Cardiac muscle cell (in vitro differentiated cells and primary cell): ENCODE measurements at places on chromosomes 4 and X. TPM values are rescaled to one million over a fixed set of nuclear protein-coding genes. Genes with fewer than 3 reads are reported as not detected.

GRCh38 chr4:128913228-128913627 is 103.7 kb downstream of the JADE1 start:
- no peak for DNase-seq

The SMR3B gene
- total RNA-seq: not detected in 2 replicates

DNA sequence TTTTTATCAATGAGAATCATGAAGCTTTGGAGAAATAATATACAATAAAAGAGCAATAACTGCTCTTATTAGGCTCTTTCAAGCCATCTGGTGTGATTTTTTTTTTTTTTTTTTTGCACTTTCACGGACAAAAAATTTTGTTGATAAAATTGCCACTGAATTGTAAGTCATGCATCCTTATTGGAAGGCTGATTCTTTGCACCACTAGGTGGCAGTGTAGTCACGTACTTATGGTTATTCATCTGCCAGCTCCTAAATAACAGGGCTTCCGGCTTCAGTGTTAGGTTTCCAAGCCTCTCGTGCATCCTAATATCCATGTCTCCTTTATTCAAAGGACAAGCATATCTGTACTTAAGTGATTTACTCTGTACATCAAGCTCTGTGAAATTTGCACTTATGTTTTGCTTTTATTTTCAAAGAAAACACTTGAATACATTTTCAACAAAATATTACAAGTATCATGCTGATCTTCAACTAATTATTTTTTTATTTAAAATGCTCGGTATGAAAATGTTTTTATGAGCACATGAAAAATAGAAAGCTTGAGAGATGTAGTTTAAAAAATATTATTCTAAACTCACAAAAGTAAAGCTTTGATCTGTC is 1578.3 kb upstream of the TENM3 start:
- peak; percentile 91 for DNase-seq

DNA sequence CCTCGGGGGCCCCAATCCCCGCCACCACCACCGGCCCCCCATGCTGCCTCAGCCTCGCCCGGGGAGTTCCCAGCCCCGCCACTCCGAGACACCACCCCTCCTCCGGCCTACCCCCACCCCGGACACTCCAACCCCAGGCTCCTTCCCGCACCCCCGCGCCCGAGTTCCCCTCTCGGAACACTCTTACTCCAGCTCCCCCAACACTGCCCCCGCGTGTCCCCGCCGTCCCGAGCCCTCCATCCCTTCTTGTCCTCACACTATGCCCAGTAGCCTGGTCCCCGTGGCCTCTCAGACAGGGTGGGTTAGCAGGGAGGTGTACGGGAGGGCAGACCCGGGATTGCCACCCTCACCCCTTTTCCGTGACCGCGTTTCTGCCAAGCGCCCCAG is 276.1 kb downstream of the BCOR start:
- DNase-seq: no peak

DNA sequence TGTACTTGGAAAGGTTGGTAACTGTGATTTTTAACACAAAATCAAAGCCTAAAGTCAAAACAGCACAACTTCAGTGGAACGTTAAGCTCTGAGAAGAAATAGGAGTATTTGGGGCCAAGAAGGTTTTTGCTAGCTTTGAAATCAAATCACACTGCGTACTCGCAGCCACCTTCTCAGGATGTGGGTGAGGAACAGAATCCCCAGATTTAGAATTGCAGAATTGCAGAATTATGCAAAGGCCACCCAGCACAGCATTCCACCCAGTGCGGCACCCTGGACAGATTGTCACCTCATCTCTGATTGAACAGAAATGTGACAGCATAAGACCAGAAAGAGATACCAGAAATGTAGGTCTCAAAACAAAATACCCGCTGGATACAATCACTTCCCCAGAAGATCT is 181.1 kb downstream of the DHX15 start:
- no peak for DNase-seq

DNA sequence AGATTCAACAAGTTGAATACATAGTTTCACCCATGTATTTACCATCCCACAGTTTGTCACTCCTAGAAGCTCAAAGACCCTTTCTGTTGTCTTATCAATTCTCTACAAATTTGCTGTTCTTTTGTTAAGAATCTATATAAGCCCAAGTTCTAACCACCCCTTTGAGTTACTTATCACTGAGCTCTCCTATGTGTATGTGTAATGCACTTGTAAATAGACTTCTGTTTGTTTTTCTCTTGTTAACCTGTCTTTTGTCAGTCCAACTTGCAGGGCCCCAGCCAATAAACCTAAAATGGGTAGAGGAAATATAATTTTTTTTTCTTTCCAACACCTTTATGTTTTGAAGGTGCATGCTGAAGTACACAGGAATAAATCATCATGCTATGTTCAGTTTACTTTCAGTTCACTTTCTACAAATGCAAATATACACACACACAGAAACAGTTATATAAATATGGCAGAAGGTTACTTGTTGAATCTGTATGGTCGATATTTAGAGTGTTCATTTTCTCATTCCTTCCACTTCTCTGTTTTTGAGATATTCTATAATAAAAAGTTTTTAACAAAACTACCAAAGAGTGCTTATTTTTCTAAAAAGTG is 22.3 kb upstream of the CLOCK start:
- no peak for DNase-seq

DNA sequence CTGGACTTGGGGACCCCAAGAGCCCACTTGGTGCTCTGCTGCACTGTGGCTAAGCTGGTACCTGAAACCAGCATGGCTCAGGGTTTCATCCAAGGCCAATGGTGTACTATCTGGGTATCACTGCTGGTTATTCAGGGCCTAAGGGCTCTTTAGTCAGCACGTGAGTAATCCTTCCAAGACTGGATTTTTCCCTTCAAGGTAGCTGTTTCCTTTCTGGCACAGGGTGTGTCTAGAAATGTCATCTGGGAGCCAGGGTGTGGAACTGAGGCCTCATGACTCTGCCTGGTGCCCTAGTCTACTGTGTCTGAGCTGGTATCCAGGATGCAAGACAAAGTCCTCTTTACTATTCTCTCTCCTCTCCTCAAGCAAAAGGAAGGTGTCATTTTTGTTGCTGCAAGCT is 99.0 kb upstream of the QRFPR start:
- no peak for DNase-seq

The NR3C2 gene
- 0.56 and 2.5 TPM in 2 replicates for total RNA-seq

- DNase-seq: peak; percentile 12
Observed at GRCh38 chr4:125393825-125394224, 79.1 kb downstream of the FAT4 start.

The SERPINA7 gene
- total RNA-seq: not detected in 2 replicates

- DNase-seq: no peak
Observed at GRCh38 chrX:124023838-124024238, 62.3 kb downstream of the STAG2 start.

- no peak for DNase-seq
Observed at GRCh38 chrX:72430405-72430968, 124.8 kb upstream of the CITED1 start.

GRCh38 chrX:20451929-20452328 is 185.2 kb upstream of the RPS6KA3 start:
- no peak for DNase-seq
